Stimulated activated CD4-positive, alpha-beta T cell treated with anti-CD3 and anti-CD28 coated beads, Interleukin-1b, Interleukin-23, amount 100 ng/mL, for 1 hour (primary cell): ENCODE measurements at places on chromosomes 2 and 18.

GRCh38 chr2:86584151-86584913 is 21.1 kb upstream of the CHMP3 start:
- DNase-seq = no peak

DNA sequence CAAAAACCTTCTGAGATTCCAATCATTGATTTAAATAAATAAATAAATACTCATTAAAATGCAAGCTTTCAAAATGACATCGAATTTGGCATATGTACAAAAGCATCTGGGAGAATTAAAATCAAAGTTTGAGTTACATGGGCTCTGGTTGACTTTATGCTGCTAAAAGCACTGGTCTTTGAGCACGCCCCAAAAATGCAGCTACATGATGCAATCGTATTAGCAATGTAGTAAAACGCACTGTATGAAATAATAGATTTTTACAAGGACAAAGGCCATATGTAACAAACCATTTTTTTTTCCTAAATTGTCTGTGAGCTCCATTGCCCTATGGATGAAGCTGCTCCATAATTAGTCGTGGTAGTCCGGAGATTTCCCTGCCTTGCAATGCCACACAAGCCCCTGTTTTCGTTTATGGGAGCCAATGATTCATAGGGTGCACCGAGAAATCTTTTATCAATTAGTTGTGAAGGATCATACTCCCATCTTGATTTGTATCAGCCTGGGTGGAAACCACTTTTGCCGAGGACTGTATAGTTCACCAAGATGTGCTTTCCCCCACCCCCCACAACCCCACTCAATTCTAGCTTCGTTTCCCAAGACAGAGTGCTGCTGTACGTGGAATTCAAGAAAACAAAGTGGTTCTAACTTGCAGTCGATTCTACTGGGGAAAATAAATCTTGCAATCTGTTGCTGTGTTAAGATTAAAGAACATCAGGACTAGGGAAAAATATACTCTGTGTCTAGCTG is 268.4 kb downstream of the IRS1 start:
- DNase-seq = no peak

- DNase-seq = no peak
These were observed 21.7 kb downstream of the SULT1C4 start for GRCh38 chr2:108399479-108399878.

GRCh38 chr2:43421194-43421593 is 174.6 kb downstream of the THADA start:
- DNase-seq = no peak

DNA sequence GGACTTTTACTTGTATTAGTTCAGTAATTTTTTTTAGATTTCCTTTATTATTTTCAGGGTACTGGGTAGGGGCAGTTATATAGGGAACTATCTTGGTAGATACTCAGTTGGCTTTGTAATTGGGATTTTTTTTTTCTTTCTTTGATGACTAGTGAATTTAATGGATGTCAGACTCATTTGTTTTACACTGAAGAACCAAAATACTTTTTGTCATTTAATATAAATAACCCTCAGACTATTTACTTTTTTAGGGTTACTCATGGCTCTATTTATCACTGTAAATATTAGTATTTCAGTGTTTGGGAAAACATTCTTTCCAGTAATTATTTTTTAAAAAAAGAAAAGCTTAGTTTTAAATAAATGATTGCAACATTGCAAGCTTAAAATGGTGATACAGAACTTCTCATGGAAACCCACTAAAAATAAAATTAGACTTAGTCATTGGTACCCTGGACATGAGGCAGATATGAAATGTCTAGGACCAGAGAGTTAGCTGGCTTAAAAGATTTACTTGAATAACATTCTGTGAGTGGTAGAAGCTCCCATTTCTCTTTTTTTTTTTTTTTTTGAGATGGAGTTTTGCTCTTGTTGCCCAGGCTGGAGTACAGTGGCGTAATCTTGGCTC is 74.4 kb upstream of the CYP20A1 start:
- no peak for DNase-seq

DNA sequence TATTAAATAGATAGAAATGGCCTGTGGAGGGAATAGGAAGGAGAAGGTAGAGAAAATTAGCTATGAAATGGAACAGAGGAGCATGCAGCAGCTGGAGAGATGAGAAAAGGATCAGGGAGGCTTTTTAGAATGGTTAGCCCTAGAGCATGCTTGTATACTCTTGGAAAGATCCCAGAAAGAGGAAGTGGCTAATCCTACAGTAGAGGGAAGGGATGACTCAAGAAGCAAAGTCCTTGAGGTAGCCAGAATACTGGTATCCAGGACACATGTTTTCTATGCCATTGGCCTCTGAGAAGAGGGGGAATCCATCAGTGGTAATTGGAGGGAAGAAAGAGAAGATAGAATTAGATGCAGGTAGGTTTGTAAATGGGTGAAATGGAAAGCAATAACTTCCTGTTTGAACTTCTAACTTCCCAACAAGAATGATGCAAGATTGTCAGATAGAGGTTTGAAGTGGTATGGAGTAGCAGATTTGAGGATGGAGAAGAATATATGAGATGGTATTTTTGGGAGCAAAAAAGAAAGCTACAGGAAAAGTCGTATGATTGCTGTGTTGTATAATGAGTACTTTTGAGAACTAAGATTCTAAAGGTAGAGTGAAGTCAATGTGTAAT is 17.1 kb upstream of the OSBPL6 start:
- DNase-seq = no peak

- no peak for DNase-seq
These were observed 124.1 kb downstream of the METTL8 start for GRCh38 chr2:171309455-171310286.

GRCh38 chr2:120552800-120553481 is 182.7 kb upstream of the GLI2 start:
- DNase-seq = no peak

DNA sequence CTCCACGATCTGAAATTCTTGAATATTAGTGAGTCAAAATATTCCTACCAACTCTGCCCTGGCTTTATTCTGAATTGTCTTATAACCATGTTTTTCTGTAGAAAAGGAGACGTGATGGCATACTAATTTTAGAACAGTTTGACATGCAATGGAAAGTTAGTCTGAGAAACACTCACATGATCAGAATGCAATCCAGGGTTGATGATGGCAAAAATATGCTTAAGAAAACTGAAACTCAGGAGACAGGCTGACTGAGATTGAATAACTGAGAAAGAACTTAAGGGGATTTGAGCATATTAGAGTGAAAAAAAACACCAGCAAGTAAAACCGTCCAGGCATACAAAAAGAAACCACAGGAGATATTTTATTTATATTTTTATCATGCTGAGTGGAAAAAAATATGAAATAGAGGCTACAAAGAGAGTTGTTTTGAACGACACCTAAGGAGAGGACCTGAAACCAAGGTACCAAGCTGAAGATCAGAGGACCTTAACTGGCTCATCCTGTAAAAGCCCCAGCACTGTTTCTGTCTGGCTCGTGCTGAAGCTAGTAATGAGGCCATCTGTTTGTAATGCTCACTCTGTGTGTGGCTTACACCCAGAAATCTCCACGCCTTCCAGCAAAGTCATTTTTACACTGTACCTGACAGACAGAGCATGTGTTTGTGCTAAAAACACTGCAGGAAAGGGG is 437.2 kb upstream of the PKDCC start:
- DNase-seq = no peak

DNA sequence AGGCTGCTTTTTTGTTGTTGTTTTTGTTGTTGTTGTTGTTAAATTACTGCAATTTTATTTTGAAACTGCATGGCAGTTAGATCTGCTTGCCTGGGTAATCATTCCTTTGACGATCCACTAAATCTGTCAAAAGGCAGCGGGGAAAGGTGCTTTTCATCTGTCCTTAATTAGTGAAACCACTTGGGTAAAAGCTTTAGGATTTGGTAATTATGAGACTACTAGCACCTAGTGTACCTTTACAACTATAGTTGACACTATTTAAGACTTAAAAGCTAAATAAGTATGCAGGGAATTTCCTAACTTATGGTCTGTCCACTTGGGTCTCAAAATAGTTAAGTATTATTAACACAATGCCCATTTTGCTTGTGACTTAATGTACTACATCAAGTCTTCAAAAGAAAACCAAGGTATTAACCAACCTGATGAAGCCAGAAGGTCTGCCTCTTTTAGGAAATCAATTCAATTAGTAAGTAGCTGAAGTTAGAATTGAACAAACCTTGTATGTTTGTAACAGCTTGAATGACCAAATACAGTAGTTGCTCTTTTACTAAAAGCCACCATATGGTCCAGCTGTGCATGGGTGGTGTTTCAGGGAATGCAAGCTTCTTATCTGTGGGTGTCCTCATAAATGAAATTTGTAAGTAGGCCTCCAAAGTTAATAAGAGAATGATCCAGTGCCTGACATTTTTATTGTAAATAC is 44.8 kb downstream of the NAB1 start:
- DNase-seq = no peak

- DNase-seq = no peak
These were observed 403.3 kb downstream of the SUCLG1 start for GRCh38 chr2:84055816-84056215.
